Activated gamma-delta T cell treated with anti-CD3 and anti-CD28 coated beads, Interleukin-2, amount 50 U/mL, for 16 hours (primary cell): ENCODE measurements at places on chromosomes 11 and 22.

DNA sequence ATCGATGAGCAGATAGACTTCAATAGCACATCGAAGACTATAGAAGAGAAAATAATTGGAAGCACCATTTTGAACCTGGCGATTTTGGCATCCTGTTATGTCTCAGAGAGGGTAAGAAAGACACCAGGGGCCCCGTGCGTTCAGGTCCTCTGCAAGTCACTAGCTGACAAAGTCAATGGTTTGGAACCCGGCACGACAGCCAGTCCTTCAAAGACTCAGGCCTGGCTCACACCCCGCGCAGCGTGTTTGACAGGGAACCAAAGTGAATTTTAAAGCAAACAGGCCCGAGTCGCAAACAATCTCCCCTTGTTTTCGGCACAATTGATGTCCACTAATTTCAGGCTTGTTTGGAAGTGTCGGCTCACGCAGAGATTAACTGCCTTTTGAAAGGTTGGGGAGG is 716.6 kb downstream of the BRD1 start:
- DNase-seq, result no peak

GRCh38 chr11:133720951-133721350 is 124.4 kb downstream of the SPATA19 start:
- no peak for DNase-seq

DNA sequence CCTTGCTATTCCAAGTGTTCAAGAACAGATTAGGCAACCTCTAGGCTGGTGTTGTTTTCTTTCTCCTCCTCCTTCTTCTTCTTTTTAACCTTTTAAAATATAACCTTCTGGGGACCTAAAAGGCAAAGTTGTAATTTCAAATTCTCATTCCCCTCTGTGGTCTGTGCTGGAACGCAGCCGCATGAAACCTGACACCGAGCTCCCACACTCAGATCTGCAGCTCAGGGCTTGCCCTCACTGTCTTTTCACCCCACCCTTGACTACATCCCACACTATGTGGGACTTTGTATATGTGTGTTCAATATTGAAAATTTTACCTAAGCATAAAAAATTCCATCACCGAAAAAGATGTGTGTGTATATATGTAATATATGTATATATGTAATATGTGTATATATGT is 62.0 kb upstream of the ARHGAP42 start:
- no peak for DNase-seq

DNA sequence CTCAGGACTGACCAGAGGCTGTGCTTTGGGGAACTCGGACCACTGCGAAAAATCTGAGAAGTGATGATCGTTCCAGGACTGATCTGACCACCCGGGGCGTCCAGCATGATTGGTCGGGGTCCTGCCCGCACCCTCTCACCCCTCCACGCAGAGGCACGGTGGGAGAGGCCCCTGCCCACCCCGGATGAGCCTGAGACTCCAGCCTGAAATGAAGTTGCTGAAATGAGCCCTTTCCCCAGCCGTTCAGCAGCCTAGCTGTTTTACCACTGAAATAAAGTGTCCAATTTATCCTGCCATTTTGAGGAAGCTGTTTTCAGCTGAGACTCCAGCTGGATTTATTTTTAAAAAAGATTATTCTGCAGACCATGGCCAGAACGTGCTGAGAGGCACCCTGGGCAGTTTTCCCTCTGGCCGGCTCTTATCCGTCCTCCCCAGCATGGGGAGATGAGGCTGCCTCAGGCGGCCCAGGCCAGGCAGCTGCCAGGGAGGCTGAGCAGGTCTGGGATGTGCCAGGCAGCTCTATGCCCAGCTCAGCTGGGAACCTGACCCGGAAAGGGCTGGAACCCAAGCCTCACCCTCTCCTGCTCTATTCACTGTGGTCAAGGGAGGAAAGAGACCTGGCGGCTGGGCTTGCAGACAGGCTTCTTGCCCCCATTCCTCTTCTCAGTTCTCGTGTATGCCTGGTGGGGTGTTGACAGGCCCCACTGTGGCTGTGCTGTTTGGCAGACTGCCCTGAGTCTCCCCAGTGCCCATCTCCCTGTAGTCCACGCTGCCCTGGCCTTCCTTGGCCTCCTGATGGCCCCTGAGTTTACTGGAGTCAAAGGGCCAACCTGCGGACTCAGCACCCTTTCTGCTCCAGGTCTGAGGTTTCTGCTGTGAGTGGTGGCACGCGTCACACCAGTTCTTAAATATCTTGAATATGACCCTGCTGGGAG is 161.0 kb upstream of the B3GAT1 start:
- DNase-seq, result no peak

GRCh38 chr11:41989823-41990380 is 530.5 kb upstream of the LRRC4C start:
- DNase-seq, result no peak

DNA sequence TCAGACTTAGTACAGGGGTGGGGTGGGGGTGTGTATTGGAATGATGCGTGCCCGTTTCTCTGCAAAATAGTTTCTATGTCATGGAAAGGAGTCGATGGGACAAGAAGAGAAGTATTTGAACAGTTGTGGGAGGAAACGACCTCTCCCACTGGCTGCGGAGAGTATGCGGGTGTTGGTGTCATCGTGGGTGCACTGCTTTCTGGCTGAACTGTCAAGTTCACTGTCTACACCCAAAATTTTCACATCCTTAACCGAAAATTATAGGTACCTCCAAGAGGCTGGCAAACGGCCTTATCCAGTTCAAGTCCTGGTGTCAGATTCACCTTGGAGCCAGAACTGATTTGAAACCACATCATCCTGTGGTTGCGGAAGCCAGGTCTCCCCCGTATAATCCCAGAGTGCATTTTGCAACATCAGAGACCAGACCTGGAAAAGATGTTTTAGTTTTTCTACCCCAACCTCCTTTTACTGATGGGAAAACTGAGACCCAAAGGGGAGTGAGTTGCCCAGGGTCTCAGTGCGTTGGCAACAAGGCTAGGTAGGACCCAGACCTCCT is 497 bp upstream of the SSRP1 start:
- no peak for DNase-seq

- DNase-seq, result no peak
These were observed 12.0 kb upstream of the EFCAB6 start for GRCh38 chr22:43823911-43824665.

DNA sequence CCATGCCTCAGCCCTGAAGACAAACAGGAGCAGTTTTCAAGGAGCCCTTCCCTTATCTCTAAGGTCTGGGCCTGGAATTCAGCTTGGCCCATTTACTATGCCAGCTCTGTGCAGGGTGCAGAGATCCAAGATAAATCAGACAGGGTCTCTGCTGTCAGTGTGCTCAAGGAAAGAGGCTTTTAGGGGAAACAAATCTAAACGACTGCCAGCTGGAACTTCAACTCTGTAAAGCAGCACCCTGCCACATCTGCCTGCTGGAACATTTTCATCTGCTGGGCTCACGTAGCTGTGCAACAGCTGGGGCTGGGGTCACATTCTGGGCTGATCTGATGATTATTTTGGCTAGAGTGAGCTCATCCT is 19.8 kb upstream of the EHF start:
- no peak for DNase-seq

- DNase-seq, result no peak
These were observed 54.3 kb upstream of the CLMP start for GRCh38 chr11:123249354-123249753.

GRCh38 chr11:105144887-105145286 is 5.3 kb upstream of the CARD18 start:
- no peak for DNase-seq

GRCh38 chr11:65595543-65596281 is at the start of gene KCNK7:
Gene KCNK7 (minus strand): TSS chr11:65595800. CDS start chr11:65595772, 28 bp downstream.
- no peak for DNase-seq
